ENCODE measurements at places on chromosomes 2 and 18.

- no peak for DNase-seq
Measured at GRCh38 chr2:57759131-57759530, 287.5 kb upstream of the VRK2 start.

GRCh38 chr2:46097714-46098480, 199.3 kb upstream of the EPAS1 start:
- DNase-seq: no peak

GRCh38 chr18:79186649-79187048, 117.5 kb downstream of the ATP9B start:
- no peak for DNase-seq

DNA sequence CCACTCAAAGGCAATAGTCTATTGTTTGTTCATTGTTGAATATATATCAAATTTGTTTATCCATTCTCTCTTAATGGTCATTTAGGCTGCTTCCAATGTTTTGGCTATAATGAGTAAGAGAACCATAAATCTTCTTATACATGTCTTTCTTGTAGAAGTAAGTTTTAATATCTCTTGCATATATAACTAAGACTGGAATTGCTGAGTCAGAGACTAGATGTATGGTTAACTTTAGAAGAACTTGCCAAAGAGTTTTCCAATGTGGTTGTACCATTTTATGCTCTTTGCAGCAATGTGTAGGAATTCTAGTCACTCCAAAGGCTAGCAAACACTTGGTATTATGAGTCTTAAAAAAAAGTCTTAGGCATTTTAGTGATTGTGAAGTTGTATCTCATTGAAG, 610.0 kb upstream of the GCFC2 start:
- DNase-seq: no peak

GRCh38 chr18:6489977-6490376, 75.3 kb upstream of the L3MBTL4 start:
- no peak for DNase-seq

- peak; percentile 48 for DNase-seq
Measured at GRCh38 chr2:46942143-46942526, 26.5 kb upstream of the MCFD2 start.

GRCh38 chr2:181371782-181372645, 85.2 kb upstream of the ITGA4 start:
- no peak for DNase-seq

DNA sequence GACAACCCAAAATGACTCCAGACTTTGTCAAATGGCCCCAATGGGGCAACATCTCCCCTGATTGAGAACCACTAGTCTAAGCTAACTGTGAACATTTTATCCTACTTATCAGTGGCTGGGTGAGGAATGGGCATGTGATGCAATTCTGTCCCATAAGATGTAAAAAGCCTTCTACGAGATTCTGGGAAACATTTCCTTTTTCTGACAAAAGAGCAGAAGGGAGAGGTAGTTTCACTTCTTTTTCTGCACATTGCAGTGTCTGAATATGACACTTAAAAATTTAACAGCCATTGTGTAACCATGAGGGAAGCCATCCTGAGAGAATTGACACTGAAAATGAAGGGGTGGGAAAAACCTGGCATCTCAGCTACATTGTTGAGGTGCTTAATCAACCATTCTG, 17.3 kb upstream of the MARCHF4 start:
- DNase-seq: no peak

GRCh38 chr2:99878581-99879350, 263.6 kb downstream of the AFF3 start:
- no peak for DNase-seq

GRCh38 chr2:76381624-76382023, 670.9 kb upstream of the GCFC2 start:
- no peak for DNase-seq

DNA sequence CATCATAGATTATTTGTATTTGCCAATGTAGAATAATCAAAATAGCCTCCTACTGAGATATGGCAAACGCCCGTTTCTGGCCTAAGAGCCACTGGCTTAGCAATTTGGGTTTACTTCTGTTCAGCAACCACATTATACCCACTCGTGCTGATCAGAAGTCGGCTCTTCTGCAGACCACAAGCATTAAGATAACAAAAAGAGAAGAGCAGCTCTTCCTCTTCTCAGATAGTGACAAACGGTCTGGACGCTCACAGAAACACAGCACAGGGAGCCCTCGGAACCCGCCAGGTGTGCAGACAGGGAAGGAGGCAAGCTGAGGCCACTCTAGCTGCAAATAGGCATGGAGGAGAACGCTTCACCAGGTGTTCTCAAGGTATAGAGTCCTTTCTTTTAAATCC, 164.0 kb downstream of the HDAC4 start:
- DNase-seq: no peak

DNA sequence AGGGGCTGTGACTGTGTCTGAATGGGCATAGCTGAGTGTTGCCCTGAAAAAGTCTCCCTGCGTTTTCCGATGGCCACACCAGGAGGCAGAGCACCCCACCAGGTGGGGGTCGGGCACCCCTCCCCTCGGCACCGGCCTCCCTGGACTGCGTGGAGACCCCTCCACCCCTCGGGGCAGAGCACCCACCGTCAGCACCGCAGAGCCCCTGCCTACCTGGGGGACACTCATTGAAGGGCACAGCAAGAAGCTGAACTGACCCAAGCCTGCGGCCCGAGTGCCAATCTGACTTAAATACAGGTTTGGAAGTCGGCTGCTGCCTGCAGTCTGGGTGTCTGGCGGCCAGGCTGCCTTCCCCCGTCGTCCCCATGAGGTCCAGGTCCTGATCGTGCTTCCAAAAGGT, 69.9 kb downstream of the KCNG2 start:
- no peak for DNase-seq

DNA sequence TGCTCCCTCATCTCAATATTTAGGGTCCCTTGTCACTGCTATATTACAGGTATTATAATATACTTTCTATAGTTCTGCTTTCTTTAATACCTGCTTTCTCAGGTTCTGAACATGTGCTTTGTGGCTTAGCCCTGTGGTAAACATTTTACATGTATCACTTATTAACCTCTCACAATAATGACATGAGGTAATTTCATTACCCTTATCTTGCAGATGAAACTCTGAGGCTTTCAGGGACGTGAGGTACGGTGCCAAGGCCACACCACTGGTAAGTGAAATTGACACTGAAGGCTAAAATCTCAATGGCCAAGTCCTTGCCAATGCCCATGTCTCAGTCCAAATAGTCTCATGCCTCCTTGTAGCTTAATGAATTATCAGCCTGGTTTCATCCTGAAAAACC, 21.7 kb downstream of the LINC00305 start:
- no peak for DNase-seq

DNA sequence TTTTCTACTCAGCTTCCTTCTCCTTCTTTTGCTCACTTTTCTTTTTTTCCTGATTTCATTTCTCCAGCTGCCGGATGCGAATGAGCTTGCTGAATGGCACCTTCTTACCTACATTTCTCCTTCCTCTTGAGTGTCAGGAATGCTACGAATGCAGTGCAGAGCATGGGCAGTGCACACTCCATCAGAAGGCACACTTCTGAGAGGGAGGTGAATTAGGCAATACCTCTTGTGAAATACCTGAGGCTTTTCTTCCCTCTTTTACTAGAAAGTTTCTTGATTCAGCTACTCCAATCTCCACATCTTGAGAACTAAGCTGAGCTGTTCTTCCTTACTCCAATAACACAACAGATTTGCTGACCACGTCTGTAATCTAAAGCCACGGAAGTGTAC, 51.1 kb downstream of the PLEKHM3 start:
- DNase-seq: no peak

DNA sequence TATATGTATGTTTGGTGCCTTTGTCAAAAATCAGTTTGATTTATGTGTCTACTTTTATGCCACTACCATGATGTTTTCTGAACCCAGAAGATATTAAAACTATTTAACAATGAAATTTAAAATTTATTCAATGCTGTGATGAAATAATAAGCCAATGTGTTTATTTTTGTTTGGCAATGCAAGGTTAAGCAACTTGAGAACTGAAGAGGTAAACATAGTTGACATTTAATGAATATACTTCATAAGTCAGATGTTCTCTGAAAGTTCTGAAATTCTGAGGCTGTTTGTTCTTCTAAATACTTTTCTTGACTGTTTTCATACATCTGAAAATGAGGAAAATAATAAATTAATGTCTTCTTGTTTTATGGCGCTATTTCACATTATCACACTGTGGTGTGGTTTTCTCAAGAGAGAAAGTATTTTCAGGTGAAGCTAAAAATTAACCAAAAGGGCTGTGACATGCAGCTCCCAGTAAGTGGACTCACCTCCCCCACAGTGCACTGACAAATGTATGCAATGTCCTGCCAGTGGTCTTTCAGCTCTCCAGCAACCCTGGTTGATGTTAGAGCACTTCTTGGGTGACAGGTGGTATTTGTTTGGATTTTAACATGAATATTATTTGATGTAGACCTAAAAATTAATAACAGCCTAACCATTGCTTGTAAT, 863.6 kb upstream of the SALL3 start:
- DNase-seq: no peak

DNA sequence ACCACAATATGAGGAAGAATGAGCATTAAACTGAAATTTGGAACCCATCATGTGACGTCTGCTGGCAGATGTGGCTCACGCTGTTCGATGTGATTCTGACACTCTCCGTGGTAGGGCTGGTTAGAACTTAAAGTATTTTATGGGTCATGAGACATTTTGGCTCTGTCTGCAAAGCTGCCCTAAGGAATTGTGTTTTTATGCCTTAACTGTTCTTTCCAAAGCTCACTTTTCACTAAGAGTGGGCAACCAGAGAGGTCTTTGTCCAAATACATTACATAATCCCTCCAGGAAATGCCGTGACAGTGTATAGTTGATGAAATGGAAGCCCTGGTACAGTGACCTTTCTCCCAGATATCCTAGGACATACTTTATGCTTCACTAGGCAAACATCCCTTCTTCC, 119.1 kb downstream of the AQP4 start:
- no peak for DNase-seq

DNA sequence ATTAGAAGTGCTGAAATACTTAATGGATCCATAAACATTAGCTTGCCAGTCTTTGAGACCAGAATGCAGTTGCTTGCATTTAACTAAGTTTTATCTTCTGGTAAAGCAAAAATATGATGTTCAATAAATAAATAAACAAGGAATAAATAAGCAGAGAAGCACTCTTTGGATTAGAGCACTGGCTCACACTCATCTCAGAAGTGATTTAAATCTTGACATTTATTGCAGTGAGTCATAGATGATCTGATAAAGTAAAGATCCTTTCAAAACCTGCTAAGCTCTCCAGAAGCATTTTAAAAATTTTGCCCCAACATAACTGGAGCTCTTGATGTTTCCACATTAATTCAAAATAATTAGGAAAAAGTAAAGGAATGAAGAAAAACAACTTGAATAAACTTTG, 66.8 kb downstream of the KYNU start:
- DNase-seq: no peak

Measured in activated T-cell treated with anti-CD3 and anti-CD28 coated beads for 4 hours (primary cell).